ENCODE measurements at places on chromosomes 3 and 15.

DNA sequence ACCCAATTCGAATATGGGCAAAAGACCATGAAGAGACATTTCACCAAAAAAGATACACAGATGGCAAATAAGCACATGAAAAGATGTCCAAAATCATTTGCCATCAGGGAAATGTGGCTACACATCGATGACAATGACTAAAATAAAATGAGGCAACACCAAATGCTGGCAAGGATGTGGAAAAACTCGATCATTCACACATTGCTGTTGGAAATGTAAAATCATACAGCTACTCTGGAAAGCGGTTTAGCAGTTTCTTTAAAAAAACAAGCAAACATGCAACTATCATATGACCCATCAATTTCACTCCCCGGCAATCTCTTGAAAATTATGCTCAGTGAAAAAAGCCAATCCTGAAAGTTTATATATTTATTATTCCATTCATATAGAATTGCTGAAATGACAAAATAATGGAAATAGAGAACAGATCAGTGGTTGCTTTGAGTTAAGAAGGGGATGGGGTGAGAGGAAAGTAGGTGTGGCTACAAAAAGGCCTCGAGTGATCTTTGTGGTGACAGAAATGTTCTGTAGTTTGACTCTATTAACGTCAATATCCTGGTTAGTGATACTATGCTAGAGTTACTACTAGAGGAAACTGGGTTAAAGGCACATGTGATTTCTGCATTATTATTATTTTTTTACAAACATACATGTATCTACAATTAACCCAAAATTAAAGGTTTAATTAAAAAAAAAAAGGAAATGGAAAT lies 45.0 kb downstream of the DLG1 start:
- DNase-seq = no peak

- DNase-seq = peak; percentile 5
Measured at GRCh38 chr3:18666655-18667054, 241.5 kb upstream of the SATB1 start.

- DNase-seq = no peak
Measured at GRCh38 chr3:146256851-146257486, 6.1 kb upstream of the PLSCR4 start.

- DNase-seq = no peak
Measured at GRCh38 chr3:6079011-6079410, 781.9 kb upstream of the GRM7 start.

DNA sequence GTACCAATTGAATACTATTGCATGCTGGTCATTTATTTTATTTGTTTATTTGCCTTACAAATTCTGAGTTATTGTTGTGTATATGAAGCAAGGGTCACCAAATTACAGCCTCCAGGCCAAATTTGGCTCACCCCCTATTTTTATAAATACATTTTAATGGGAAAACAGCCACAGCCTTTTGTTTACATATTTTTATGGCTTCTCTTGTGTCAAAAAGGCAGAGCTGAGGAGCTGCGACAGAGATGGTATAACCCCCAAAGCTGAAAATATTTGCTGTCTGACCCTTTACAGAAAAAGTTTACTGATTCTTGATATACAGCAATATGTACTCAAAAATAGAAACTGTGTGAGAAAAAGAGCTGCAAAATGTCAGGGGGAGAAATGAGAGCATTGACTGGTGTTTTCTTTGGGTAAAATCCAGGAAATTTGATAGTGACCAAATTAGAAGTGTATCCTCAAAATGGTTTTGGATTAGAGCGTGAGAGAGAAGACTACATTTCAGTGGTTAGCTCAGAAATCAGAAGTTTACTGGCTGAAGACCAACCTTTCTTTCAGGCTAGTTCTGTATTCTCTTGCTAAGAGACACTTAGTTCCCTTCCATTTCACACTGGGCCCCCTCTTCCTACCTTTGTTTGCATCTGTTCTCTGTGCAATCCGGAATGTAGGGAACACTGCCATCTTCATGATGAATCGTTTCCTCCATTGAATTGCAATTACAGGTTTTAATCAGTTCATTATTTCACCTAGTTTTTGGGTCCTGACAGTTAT lies 757.8 kb downstream of the AGBL1 start:
- DNase-seq = no peak

- DNase-seq = no peak
Measured at GRCh38 chr3:167346171-167346570, 33.9 kb downstream of the ZBBX start.

- no peak for DNase-seq
Measured at GRCh38 chr3:101184111-101184510, 136.3 kb downstream of the IMPG2 start.

DNA sequence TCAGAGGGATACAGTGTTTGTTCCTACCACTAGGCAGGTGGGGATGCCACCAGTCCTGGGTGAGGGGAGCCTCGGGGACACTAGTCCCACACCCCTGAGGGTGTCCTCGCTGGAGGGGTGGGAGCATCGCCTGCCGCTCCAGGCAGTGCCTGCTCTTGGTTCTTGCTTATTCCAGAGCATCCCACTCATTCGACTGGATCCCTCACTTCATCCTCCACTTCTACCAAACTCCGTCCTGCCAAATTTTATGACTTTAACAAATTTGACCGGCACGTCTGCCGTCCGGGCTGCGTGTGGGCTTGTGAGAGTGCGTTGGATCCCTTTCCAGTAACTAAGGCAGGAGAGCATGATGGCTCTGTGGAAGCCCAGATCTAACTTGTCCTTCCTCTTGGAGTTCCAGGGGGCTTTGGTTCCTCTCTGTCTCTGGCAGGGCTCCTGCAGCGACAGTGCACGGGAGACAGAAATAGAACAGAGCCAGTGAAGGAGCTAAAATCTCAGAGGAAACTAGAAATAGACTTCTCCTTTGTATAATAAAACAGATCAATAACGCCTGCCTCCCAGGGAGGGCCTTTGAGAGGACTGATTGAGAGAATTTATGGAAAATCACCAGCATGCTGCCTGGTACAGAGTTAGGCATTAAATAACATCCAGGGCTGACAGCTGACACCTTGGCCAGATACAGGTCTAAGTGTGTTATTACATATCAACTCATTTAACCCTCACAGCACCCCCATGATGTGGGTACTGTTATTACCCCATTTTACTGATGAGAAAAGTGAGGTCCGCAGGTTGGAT lies 34.5 kb downstream of the MGLL start:
- DNase-seq = no peak

Measured in T47D (cell line).